Bronchial epithelial cell (primary cell): ENCODE measurements at places on chromosomes 2 and 18.

GRCh38 chr2:232275670-232276069 is 102.9 kb upstream of the ALPP start:
- DNase-seq, result no peak

DNA sequence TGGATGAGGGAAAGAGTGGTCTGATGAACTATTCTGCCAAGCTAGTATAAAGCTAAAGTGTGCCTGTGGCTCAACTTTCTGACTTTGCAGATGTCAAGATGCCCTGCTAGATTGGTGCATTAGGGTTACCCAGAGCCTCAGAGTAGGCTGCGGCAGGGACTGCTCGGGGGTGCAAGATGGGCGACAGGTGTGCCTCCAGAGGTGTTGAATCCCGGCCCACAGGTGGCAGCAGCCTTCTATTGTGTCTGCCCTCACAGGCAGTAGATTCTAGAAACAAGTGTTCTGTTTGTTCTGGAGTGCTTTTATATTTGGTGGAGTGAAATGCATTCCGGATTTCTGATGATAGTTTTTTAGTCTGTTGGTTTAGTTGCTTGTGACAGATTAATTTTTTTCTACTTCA is 131.6 kb upstream of the IL1R2 start:
- no peak for DNase-seq

GRCh38 chr2:221606424-221606823 is 34.3 kb upstream of the EPHA4 start:
- no peak for DNase-seq

GRCh38 chr2:1781291-1782080 is 37.2 kb upstream of the PXDN start:
- no peak for DNase-seq

DNA sequence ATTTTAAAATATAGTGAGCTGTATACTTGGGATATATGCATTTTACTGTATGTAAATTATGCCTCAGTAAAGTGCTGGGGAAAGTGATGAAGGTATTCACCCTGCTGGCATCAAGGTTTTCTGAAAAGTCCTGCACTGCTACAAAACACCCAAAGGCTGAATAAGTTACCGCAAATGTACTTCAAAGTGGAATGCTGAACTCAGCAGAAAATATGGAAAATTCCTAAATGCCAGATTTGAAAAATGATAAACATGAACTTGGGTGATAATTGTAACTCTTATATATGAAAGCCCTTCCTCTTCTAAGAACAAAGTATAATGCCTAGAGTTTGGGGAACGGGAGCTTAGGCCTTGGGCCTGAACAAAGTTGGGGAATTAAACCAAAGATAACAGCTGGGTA is 133.0 kb downstream of the GALNT1 start:
- no peak for DNase-seq
